RPMI8226 (cell line): ENCODE measurements at places on chromosomes 16 and 17.

- peak; percentile 25 for DNase-seq
These were observed 96.4 kb upstream of the SHISA6 start for GRCh38 chr17:11144358-11145233.

DNA sequence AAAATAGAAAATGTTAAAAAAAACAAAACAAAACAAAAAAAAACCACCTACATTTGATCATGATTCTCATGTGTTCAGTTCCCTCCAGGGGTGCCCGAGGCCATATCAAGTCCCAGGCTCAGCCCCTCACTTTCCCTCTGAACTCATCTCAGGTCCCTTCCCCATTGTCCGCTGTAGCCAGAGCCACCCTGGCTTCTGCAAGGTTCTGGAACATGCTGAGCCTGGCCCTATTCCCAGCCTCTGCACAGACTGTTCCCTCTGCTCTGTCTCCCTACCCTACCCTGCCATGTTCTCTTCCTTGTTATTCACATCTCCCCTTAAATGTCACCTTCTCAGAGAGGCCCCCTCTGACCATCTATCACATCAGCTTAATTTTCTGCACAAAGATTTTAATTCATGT lies 46.9 kb downstream of the TK2 start:
- no peak for DNase-seq

- DNase-seq: no peak
These were observed 18.3 kb upstream of the RASD1 start for GRCh38 chr17:17514361-17514992.

- no peak for DNase-seq
These were observed 36.6 kb downstream of the ARHGAP23 start for GRCh38 chr17:38464723-38465390.

DNA sequence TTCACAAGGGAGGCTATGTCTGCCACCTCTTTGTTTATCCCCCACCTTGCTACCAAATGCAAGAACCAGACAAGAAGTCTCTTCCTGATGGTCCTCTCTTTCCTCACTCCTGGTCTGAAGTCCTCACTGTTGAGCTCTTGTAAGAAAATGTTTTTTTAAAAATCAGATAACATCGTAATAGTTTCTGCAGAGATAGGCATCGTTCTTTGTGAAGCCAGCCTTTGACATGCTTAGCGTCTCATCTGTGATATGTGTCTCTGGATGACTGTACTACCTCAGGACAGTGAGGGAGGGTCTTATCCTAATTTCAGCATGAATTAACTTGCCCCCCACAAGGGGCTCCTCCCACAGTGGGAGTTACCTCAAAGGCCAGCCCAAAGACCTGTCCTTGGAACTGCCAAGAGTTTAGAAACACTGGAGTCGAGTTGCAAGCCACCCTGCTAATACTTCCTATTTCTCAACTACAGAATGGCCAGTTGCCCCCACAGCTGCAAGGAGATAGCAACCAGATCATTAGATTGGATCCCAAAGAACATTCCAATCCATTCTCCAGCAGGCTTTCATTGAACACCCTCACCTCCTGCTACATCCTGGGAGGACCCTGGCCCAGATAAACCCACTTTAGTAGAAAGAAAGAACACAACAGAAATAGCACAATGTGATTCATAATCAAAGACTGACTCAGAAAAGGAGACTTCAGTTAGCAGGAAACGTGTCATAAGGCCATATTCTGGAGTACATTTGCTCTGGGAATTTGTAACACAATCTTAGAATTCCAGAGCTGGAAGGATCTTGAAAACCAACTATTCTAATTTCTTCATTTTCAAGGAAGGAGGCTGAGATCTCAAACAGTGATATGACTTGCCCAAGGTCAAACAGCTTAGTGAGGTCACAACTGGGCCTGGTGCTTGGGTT lies 151.0 kb downstream of the IRX3 start:
- DNase-seq: no peak

- DNase-seq: no peak
These were observed 22.2 kb downstream of the GSPT1 start for GRCh38 chr16:11893571-11893970.

GRCh38 chr17:6660805-6661463 lies 9.4 kb downstream of the C17orf100 start:
- peak; percentile 65 for DNase-seq

DNA sequence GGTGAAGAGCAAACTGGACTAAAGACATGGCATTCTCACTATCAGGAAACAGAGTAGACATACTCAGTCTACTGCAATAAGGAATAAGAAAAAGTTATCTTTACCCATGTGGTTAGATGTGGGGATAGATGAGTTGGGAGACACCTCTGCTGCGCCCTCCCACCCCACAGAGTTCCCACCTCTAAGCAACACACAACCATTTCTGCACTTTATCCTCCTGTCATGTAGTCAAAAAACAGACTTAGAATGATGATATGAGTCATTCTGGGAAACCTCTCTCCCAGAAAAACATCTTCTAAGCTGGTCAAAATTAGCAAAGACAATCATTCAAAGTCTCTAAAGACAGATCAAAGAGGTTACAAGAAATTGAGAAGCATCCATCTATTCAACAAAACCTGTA lies 94.9 kb downstream of the CACNG1 start:
- DNase-seq: no peak

DNA sequence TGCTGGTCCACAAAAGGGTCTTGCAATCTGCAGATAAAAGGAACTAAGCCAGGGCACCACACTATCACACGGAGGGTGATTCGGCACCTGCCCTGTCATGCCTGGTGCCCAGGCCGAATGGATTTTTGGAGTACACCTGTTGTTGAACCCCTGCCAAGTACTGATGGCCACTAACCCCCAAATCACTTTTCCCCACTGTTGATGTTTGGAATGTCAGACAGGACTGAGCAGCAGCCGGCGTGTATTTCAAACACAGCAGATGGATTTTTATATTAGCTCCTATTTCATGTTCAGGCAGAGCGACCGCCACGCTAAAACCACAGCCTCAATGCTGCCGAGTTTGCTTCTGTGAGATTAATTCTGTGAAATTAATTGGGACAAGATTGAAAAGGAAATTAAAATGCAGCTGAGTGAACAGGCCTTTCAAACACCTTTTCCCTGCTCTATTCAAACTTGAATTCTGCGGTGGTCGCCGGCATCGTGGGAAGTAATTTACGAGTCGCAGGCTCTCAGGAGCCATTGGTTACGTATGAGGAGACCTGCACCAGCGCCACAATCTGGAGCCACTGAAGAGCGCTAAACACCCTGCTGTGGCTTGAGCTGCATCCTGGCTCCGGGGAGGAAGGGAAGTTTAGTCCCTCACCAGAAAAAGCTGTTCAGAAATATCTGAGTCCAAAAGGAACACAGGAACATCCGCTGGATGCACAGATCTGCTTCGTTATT lies 48.5 kb downstream of the SNX11 start:
- DNase-seq: no peak

- DNase-seq: no peak
These were observed 20.9 kb upstream of the MPO start for GRCh38 chr17:58301504-58302150.

DNA sequence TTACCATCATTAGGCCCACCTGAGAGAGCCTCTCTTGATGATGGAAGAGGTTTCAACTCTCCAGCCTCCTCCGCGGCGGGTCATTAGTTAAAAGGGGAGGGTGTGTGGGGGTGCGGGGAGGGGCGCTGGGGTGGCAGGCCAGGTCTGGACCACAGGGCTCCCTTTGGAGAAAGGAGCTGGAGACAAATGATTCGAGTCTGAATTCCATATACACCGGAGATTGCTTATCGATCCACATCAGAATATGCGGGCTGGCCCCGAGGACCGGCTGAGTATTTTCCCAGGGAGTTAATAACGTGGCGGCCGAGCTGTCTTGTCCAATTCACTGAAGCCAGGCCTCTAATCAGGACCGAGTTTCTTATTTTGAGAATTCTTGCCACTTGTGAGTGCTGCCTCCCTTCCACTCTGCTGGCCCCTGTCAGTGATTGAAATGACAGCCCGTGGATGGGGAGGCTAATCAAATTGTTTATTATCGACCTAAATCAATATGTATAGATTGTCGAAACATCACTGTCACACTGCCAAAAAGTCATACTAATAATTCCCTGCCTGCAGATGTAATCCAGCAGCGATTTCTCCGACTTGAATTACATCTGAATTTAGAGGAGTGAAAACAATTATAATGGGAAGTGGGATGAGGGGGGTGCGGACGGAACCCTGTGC lies 202.7 kb downstream of the SALL1 start:
- no peak for DNase-seq

DNA sequence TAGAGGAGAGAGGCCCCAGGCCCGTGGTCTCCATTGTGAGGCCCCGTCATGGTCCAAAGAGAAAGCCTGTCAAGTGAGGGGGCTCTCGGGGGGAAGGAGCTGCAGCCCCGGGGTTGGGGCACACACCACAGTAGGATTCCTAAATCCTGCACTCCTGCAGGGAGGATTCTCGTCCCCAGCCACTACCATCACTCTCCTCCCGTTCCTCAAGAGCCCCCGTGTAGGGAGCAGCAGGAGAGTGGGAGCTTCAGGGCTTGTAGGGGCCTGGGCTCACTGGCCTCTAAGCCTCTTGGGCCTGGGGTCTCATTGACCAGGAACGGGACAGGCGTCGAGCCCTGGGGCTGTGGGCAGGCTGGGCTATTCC lies 821 bp downstream of the C16orf86 start:
- no peak for DNase-seq

DNA sequence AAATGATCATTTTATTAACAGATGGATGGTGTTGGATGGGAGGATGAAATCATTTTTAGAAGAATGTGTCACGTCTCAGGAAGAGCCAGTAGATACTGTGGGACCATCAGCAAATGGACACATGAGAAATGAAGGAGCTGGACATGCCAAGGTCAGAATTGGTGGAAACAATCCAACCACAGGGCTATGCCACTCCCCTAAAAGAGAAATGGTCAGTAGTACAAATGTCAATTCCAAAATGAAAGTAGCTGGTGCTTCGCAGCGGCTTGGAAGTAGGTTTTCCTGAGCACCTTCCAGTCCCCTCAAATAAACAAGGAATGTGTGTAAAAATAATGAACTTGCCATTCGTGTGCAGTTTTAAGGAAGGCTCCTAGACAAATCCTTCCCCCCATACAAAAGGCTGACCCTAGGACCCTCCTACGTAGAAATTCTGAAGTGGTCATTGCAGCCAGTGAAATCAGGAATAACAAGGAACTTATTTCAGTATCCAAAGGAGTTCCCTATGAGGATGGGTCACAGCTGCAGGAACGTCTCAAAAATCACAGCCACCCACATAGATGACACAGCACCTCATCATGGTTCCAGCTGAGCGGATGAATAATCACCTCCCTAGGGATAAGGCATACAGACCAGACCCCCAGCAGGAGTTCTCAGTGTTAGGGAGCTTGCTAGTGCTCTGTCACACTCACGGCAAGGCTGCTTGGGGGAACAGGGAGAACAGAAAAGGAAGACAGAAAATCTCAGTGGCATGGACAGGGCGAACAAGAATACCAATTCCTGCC lies 239.2 kb downstream of the HS3ST3A1 start:
- DNase-seq: no peak
